Activated naive CD4-positive, alpha-beta T cell treated with anti-CD3 and anti-CD28 coated beads, Interleukin-2, amount 50 U/mL, for 72 hours (primary cell): ENCODE measurements at places on chromosomes 3 and 15.
A peak's percentile ranks its signal among the peaks of the same experiment; 100 is the strongest.

DNA sequence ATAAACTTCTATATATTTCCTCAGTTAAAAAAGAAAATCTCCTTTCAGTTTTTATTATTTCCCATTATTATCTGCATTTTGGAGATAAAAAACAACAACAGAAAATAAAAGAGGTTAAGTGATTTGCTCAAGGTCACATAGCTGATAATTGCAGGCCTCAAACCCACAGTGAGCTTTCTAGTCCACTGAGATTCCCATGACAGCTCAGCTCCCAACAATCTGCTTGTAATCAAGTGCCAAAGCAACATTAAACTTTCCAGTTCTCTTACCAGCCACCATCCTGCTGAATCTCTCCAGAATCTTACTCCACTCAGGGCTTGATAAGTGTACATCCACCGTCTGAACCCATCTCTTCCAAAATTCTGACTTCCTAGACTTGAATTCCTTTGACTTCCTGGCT, 318.2 kb upstream of the SEMA6D start:
- no peak for DNase-seq

DNA sequence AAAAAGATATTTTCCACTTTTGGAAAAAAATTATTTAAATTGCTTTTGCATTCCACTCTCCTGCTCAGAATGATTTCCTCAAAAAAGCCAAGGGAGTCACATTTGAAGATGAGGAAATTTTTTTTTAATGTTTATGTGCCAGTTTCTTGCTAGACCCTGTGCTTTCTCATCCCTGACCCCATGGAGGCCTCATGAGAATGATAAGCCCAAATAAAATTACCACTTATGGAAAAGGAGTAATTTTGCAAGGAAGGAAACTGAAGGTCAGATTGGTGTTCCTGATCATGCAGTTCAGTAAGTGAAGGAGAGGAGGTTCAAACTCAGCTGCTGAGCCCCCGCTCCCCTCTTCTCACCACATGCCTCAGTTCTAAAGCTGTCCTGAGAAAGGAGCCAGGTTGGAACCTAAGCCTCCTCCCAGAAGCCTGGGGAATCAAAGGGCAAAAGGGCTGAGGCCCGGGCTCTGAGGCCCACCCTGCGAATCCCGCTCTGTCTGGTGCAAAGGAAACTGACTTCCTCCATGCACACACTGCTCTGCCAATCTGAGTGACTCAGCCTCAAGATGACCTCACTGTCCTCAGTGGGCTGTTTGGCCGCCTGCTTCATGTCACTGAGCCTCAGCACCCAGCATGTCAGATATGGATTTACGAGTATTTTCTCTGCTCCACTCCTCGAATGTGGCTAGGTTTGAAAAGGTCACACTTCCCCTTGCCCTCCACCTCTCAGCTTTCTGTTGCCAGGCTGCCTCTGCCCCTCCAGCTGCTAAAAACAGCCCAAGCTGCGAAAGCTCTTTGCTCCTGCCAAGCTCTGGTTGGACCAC, 56.9 kb upstream of the FLNB start:
- no peak for DNase-seq

- no peak for DNase-seq
Observed at GRCh38 chr3:126389112-126389793, 5.5 kb upstream of the CFAP100 start.

DNA sequence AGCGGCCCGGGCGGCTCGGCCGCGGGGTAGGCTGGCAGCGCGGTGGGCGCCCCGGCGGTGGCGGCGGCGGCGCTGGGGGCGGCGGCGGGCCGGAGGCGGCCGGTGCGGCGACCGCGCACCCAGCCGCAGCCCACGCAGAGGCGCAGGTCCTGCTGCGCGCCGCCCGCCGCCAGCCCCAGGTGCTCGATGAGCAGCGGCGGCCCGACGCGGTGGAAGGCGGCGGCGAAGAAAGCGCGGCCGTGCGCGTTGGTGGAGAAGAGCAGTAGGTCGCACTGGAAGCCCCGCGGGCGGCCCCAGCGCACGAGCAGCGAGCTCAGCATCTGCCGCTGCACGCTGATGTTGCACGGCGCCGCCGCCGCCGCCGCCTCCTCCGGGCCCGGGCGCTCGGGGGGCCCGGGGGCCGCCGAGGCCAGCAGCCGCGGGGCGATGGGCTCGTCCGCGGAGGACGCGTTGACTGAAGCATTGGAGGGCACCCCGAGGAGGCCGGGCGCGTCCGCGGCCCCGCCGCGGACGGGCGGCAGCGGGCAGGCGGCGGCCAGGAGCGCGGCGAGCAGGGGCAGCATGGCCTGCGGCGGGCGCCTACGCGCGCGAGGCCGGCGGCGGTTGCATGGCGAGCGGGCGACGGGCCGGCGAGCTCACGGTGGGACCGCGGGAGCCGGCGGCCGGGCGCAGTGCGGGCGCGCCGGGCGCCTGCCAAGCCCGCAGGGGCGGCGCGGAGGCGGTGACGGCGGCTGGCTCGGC, 452 bp downstream of the TMEM158 start:
- peak; percentile 43 for DNase-seq

DNA sequence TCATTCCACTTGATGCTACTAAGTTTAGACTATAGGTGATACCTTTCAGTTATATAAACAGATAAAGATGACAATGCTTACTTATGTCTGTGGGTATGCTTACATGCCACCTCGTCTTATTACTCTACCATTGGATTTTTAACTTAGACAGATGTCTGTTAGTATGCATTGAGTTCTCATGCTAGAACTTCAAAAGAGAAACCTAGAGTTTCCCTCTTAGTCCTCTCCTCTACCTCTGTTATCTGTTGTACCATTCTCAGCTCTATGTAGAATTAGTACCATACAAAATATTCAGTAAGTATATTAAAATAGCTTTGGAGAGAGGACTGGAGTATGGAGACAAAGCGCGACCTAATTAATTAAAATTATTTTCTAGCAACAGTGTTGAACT, 111.3 kb downstream of the BBX start:
- no peak for DNase-seq

DNA sequence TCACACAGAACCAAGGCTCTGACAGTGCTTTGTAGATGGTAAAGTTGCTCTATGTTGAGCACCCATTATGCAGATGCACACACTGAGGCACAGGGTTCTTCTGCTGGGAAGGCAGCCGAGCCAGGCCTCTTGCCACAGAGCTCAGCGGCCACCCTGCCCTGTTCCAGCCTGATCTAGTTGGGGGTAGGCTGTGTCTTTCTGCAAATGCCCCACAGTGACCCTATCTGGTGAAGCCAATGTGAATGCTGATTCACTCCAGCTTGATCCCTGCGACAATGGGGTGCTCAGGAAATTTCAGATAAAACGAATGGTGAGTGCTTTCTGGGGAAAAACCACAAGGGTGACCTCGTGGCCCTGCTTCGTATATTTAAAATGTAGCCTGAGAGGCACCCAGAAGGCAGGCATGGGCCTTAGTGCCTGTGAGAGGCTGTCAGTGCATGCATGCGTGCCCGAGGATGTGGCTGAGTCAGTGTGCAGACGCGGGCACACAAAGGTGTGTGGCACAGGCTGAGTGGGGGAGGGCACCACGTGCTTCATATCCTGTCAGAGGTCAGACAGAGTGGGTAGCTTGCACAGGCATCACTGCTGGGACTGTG, 85.7 kb downstream of the ATP2B2 start:
- DNase-seq: no peak

GRCh38 chr15:72124218-72124617, 6.0 kb downstream of the SENP8 start:
- DNase-seq: no peak

DNA sequence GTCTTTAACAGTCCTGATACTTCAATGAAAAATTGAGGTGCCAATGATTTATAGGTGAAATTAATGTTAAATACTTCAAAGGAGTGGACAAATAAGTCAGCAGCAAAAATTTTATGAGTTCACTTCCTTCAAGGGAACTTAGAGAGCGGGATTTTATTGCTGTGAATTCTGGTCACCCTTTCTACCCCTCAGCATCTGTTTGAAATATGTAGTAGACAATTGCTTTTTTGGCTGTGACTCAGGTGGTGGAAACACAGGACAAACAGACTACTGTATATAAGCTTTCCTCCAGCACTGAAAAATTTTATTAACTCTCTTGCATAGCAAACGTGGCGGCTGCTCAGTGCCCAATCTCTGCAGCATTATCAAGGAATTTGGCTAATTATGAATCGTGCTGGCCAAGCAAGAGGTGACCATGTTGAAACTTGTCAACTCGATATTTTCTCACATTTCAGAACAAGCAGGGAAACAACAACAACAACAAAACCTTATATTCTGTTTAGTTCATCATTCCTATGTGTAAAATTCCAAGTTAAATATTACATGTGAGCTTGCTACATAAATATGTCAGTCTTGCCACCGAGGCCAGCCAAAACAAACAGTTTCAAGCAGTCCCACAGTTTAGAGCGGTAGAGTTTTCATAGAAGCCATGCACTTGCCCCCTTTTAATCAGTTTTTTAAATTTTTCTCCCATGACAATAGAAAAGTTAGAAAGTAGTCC, 420.2 kb downstream of the FOXP1 start:
- DNase-seq: no peak

GRCh38 chr15:27538325-27538724, 560.8 kb downstream of the OCA2 start:
- no peak for DNase-seq

DNA sequence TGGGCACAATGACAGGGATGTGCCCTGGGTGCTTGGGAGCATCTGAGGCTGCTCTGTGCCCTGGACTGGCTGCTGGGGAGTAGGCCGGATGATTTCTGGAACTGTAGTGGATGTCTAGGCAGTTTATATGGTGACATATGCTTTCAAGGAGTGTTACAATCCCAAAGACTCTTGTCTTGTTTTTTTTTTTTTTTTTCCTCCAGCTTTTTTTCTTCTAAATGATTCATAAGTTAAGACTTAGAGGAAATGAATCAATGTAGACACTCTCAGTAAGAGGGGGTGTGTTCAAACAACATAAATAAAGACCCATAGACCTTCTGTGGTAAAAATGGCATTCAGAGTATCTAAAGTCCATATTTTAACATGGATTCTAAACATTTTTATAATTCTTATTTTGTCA, 706.1 kb upstream of the GOLIM4 start:
- no peak for DNase-seq

GRCh38 chr15:33846862-33847261, 121.4 kb upstream of the CHRM5 start:
- DNase-seq: no peak

- DNase-seq: no peak
Observed at GRCh38 chr3:9653565-9654248, 4.4 kb downstream of the MTMR14 start.

DNA sequence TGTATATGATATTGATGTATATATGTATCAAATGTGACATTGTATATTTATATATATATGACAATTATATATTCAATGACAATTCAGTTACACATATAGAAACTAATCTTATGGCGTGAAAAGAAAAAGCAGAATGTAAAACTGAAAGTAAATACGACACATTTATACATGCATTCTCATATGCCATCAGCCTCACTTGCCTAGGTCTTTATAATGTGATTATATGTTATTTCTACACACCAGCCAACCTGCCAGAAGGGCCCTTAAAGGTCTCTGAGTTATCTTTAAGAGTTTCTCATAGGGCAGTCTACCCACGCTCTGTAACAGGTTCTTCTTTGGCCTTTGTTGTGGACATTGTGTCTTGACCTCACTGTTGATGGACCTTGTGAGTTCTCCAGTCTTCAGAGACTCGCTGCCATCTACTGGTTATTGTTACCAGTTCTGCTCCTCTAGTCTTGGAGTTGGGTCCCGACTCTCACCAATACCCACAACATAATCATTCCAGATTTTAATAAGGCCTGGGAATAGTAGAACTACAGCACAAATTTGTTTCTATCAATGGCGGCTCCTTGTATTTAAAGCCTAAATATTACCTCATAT, 371.5 kb upstream of the GOLIM4 start:
- DNase-seq: no peak

DNA sequence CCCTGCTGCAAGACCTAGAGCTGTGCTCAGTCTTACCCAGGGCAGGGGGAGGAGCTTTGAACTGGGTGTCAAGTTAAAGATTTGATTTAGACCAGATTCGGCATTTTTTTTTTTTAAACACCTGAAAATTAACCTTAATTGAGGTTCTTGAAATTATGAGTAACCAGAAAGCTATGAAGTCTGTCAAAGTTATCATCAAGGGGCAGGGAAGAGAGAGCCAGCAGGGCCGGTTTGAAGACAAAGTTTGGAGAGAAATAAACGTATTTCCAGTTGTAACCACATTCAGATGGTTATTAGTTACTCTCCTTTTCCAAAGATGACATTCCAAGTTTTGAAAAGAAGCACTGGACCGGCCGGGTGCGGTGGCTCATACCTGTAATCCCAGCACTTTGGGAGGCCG, 12.0 kb downstream of the TMEM266 start:
- DNase-seq: no peak

GRCh38 chr3:143306407-143306806, 186.8 kb downstream of the CHST2 start:
- DNase-seq: no peak

- peak; percentile 28 for DNase-seq
Observed at GRCh38 chr3:61564395-61565059, 3.2 kb downstream of the PTPRG start.

- no peak for DNase-seq
Observed at GRCh38 chr15:100211855-100212850, 129.6 kb downstream of the ADAMTS17 start.

GRCh38 chr3:197135212-197135611, 105.6 kb upstream of the MELTF start:
- DNase-seq: no peak

DNA sequence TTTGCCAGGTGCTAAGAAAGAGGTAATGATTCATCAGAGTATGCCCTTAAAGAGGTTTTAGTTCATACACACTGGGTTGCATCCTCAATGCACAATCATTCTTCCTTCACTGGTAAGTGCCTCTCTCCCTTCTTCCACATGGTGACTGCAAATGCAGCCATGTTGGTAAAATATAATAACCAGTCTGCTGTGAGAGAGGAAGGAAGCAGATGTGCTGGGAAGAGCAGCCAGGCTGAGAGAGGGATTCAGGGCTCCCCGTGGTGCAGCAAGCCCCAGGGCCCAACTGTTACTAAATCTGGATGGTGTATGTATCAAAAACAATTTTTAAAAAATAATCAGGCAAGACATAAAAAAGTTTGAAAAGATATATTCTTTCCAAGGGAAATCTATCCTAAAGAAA, 498.1 kb downstream of the MAGI1 start:
- no peak for DNase-seq
